Activated CD8-positive, alpha-beta T cell treated with anti-CD3 and anti-CD28 coated beads, Interleukin-2, amount 10 ng/mL, durations not matched to agents 7 days and 5 days (primary cell): ENCODE measurements at places on chromosomes 4 and X.

GRCh38 chr4:95985051-95985450 lies 145.2 kb downstream of the PDHA2 start:
- DNase-seq: no peak

- DNase-seq: no peak
Measured at GRCh38 chr4:17165286-17165685, 266.8 kb upstream of the LDB2 start.

DNA sequence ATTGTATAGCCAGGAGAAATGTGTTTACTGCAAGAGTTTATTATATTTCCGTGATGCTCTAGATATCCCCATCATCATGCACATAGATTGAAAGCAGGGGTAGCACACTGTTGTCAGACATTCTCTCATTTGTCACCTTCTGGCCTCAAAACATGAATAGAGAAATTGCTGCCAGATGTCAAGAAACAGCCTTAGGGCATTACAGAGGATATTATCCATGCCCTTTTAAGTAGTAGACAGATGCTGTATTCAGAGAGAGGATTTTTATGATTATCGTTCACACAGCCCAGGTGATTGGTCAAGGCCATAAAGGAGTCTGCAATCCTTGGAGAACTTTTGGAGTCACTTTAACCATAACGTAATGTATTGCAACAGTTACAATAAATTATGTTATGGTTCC lies 1961.5 kb upstream of the TENM3 start:
- no peak for DNase-seq

- no peak for DNase-seq
Measured at GRCh38 chr4:140037353-140038030, 116.5 kb downstream of the MAML3 start.

DNA sequence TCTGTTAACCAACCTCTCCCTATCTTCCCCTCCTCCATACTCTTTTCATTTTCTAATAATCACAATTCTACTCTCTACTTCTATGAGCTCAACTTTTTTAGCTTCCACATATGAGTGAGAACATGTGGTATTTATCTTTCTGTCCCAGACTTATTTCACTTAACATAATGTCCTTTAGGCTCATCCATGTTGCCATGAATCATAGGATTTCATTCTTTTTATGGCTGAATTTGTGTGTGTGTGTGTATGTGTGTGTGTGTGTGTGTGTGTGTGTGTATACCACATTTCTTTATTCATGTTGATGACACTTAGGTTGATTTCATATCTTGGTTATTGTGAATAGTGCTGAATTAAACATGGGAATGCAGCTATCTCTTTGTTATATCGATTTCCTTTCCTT lies 37.4 kb downstream of the RUFY3 start:
- no peak for DNase-seq

GRCh38 chr4:11604821-11605220 lies 176.1 kb upstream of the HS3ST1 start:
- no peak for DNase-seq
